ENCODE measurements at places on chromosomes 1 and 21.

DNA sequence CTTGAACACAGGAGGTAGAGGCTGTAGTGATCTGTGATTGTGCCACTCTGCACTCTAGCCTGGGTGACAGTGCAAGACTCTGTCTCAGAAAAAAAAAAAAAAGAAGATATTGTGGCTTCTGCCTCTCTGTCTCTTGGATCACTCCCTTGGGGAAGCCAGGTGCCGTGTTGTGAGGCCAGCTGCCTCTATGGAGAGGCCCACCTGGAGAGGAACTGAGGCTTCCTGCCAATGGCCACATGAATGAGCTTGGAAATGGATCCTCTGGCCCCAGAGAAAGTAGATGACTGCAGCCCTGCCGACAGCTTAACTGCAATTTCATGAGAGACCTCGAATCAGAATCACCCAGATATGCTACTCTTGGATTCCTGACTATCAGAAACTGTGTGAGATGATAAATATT lies 19.7 kb upstream of the AK2 start:
- DNase-seq, result no peak

GRCh38 chr1:236150986-236151385 lies 8.6 kb downstream of the GPR137B start:
- no peak for DNase-seq

GRCh38 chr1:102937401-102937800 lies 170.9 kb downstream of the COL11A1 start:
- DNase-seq, result no peak

DNA sequence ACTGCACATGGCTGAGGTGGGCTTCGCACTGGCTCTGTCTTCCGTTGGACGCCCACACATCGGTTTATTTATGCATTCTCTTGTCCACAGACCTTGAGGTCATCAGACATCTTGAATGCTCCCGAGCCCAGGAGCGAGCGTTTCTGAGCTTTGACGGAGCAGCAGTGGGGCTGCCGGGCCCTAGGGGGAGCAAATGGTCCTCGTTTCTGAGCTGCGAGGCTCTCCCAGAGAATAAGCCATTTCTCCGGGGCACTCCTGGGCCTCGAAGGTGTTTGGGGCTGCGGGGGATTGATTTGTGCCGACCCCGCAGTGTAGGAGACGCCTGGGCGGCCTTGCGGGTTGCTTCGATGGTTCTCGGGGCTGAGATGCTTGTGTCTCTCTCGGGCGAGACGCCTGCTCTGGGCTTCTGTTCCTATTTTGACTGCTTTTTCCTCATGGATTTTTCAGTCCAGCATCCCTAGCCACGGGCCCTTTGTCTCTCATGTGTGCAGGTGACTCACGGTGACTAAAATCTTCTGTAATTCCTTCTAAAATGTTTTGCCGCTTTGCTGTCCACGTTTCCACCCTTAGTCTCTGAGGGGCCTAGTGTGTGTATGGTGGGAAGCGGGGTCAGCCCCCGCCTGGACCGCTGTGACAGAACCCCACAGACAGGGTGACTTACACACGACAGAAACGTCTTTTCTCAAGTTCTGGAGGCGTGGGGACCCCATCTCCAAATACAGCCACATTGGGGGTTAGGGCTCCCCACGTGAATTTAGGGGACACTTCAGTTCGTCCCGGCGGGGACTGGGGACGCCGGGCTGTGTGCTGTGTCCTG lies 62.1 kb downstream of the FAAP20 start:
- DNase-seq, result no peak

DNA sequence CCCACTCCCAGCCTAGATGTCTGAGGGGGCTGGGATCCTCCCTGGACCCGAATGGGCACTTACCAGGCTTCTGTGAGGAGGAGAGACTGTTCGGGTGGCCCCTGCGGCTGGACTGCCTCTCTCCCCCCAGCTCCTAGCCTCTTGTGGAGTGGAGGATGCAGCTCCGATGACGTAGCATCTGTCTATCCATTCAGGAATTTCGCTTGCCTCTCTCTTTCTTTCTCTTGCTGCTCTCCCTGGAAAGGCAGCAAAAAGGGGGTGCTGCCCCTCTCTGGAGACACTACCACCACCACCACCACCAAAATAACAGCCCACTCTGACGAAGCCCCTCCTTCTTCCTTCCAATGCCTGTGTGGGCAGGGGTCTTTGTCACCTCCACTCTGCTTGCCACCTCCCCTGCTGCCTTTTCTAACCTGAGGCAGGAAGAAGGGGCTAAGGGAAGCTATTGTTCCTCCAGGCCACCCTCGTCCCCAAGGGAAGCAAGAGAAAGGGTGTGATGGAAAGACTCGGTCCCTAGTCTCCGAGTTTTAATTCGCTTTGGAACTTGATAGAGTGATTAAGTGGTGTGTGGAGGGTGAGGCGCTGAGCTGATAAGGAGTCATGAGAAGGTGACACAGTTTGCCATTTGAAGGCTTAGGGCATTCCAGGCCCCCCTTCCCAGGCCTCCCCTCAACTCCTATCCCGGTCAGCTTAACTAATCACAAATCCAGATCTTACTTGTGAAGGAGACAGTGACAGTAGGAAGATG lies 60.5 kb downstream of the RHBG start:
- DNase-seq, result no peak
